ENCODE measurements at places on chromosomes 16 and 17.

DNA sequence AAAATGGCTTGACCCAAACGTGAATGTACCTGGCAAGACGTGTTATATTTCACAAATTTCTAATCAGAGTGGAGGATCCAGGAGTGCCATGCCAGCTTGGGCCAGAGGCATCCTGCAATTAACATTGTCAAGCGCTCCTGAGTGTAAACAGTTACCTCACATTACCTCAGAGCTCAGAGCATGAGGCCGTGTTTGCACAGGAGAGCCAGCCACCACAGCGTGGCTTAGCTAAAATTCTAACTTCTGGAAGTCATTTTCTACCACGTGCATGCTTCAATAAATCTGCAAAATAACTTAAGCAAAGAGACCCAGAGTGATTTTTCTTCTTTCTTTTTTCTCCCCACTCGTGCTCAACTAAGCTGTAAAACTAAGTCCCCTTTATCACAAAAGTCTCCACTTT lies 769.0 kb downstream of the KCNJ2 start:
- DNase-seq: no peak

- DNase-seq: no peak
Measured at GRCh38 chr17:395179-395578, 42.6 kb upstream of the RPH3AL start.

- no peak for DNase-seq
Measured at GRCh38 chr16:78939597-78939996, 660.9 kb downstream of the MAF start.

DNA sequence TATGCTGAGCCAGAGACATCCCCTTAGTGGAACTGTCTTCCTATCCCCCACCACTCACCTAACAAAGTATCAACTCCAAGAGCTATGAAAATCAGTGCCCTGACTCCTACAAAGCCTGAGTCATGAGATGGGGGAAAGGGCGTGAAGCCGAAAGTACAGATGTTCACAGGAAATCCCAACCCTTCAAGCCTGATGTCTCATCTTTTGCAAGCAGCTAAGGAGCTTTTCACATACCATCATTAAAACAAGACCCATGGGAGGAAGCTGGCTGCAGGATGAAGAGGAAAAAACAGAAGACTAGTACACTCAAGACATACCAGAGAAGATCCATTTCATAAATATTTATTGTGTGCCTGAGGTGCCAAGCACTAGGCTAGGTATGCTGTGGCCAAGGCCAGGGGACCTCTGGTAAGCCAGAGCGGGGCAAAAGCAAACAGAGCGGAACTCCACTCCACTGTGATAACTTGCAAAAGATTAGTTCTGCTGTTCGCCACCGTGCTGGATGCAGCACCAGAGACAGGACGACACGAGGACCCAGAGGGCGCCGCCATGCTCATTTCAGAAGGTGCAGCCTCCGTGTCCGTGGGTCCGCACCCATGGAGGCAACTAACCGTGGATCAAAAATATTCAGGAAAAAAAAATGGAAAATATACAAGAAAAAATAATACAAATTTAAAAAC lies 4.5 kb upstream of the MNT start:
- no peak for DNase-seq

- no peak for DNase-seq
Measured at GRCh38 chr16:89370081-89370511, 120.3 kb downstream of the ANKRD11 start.

DNA sequence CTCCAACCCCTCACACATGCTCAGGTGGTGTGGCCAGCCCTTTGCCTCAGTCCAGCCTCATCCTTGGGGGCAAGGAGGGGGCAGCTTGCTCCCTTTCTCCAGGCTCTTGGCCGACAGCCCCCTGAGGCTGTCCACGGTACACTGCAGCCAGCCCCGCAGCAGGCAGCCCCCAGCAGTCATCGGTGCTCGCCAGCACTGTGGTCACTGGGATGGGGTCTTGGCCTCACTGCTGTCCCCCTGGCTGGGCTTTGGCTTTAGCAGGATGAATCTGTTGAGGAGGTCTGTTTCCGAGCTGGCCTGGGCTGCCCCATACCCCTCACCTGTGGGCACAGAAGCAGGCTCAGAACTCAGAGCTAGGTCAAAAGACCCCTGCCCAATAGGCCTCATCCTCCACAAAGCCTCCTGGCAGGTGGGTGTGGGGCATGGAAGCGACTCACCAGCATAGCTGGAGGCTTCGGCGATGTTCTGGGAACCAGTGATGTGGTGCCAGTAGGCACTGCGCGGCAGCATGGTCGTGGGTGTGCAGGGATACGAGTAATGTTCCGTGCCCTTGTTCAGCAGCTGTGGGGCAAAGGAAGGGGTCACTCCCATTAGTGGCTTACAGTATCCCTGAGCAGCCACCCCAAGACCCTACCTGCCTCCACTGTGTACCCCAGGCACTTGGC lies 10.8 kb downstream of the POLR2C start:
- no peak for DNase-seq

DNA sequence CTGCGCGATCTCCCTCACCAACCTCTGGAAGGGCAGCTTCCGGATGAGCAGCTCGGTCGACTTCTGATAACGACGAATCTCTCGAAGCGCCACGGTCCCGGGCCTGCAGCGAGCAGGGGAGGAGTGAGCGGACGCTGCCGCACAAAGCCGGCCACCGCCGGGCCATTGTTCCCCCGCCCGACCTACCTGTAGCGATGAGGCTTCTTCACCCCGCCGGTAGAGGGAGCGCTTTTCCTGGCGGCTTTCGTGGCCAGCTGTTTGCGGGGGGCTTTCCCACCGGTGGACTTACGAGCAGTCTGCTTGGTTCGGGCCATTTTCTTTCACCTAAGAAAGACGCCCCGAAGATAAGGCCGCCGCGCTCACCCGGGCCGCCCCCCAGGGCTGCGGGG lies 5.8 kb upstream of the UNK start:
- no peak for DNase-seq

DNA sequence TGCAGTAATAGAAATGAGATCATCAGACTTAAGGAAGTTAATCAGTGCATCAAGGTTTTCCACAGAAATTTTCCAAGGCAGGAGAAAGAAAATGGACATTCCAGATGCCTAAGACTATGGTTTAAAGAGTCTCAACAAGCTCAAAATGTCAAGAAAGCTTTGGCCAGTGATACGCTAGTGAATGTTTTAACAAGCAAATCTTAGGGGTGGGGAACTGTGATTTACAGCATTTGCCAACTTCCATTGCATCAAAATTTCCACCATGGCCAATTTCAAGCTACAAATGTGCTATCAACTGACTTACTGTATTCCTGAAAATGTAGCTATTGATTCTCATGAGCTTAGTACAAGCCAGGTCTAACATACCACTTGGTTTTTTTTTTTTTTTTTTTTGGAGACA lies 82.4 kb upstream of the CLEC3A start:
- DNase-seq: no peak

DNA sequence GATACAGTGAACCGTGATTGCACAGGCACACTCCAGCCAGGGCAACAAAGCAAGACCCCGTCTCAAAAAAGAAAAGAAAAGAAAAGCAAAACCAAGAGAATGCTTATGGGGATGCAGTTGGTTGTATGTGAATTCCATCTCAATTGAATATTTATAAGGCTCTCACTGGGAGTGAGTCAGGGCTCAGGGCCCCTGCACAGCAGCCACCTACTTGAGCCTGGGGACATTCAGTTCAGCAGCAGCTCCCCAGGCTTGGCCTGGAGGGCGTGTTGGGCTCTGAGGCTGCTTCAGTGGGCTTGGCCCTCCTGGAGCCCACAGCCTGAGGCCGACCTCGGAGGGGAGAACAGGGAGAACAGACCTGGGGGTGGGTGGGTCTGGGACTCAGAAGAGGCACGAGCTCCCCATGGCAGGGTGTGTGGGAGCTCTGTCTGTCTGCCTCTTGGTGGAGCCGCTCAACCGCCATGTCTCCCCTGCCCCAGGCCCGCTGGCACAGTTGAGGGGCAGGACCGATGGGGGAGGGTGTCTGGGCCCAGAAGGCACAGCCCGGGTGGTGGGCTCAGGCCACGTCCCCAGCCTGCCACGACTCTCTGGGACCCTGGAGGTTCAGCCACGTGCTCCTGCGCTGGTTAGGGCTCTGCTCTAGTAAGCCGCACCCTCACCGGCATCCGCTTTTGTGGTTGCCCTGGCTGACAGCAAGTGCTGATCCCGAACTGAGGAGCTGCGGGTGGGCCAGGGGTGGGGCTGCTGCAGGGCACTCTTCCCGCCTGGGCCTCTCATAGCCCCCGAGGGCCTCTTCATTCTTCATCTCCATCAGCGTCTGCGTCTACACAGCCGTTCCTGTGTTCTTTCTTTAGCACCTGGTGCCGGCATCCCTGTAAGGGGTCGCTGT lies 24.8 kb downstream of the ZFPM1 start:
- no peak for DNase-seq

- peak; percentile 37 for DNase-seq
Measured at GRCh38 chr16:85173146-85173980, 61.1 kb upstream of the CIBAR2 start.

DNA sequence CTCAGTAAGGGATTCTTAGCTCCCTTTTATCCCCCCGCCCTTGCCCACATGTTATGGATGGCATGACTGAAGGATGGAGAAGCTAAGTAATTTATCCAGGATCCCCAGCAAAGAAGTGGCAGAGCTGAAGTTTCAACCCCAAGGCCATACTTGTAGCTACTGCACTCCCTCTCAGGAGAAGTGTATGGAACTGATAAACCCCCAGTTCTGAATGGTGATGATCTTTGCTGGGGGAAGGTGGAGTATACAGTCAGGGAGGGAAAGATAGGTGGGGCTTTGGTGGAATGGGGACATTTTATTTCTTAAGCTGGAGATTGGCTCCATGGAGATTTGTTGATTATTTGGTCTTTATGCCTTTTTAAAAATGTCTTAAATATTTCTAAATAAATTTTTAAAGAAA lies 58.3 kb downstream of the TNRC6C start:
- DNase-seq: no peak

DNA sequence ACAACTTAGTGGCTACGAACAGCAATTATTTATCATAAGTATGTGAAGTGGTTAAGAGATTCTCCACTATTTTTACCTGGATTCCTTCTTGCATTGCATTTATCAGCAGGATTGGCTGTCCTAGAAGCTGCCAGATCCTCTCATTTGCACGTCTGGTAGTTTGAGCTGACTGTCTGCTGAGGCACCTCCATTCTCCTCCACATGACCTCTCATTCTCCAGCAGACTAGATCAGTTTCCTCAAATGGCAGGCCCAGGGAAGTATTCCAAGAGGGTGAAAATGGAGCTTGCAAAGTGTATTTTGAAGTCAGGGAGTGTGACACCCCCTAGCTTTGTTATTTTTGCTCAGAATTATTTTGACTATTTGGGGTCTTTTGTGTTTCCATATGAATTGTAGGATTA lies 870.1 kb downstream of the CDH11 start:
- no peak for DNase-seq

GRCh38 chr17:49979748-49980479 lies 10.9 kb downstream of the DLX4 start:
- DNase-seq: no peak

DNA sequence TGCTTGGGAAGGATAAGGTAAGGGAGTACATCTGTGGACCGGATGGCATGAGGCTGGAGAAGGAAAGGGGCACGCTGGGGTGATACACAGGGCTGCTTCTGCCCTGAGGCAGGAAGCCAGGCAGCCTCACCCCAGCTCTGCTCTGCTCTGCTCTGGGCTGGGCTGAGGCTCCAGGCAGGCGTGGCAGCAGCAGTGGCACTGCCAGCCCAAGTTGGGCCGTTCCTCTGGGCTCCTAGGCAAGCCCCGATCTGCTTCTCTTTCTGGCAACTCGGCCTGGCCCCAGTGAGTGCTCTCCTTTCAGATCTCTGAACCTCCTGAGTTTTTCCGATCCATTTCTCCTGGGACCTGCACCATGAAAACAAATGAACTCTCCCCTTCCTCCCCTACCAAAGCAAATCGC lies 44.9 kb downstream of the VAC14 start:
- DNase-seq: no peak
